SK-N-DZ (cell line): ENCODE measurements at places on chromosomes 16 and 17.

DNA sequence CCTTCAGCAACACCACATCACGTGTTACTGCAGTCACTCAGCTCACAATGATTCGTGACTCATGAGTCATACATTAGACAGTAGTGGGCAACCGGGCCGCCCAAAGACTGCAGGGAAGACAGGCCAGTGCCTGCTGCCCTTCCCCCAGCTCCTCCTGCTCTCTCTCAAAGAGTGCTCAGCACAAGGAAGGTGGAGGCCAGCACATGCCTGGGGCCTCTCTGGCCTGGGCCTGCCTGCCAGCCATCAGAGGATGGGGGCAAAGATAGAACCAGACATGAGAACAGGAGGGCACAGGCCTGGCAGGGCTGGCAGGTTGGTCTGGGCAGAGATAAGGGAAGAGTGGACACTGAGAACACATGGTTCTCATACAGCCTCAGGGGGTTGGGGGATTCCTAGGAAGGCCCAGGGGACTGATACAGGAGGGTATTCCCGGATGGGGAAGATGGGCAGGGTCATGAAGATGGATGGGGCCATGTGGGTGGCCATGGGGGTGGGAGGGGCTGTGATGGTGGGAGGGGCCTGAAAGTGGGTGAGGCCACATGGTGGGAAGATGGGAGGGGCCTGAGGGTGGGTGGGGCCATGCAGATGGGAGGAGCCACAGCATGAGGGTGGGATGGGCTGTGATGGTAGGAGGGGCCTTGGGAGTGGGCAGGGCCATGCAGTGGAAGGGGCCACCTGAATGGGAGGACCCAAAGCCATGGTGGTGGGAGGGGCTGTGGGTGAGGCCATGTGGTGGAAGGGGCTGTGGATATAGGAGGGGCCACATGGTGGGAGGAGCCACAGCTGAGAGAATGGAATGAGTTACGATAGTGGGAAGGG, 29.0 kb downstream of the KATNB1 start:
- DNase-seq, result peak; percentile 67

DNA sequence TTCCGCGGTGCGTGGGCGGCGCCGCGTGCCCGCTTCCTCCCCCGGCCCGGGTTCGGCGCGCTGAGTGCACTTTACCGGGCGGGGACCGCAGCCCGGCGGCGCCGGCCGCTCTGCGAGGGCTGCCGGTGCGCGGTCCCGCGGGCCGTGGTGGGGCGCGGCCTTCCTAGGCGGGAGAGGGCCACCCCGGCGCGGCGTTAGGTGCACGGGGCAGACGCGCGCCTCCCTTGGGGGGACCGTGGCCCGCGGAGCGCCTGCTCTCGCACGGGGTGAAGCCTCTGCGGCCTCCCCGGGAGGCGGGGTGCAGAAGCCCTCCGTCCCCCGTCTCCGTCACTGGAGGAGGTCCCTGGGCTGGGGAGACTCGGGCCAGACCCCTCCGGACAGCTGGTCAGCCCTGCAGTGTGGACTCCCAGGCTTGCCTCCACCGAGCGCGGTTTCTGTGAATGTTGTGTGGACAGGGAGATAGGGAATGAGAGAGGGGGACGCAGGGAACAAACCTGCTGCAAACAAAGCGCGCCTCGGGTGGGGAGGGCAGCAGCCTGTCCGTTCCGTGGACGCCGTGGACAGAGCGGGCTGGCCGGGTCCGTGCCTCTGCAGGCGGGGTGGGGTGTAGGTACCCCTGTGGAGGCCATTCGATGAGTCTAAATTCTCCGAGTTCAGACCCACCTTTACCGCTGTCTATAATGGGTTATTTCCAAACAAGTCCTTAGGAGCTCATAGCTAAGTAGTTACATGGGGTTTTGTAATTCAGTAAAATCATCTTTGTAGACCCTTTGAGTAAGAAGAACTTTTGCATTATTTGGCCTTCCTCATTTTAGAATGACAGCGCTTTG, 721 bp downstream of the TBCD start:
- peak; percentile 42 for DNase-seq

DNA sequence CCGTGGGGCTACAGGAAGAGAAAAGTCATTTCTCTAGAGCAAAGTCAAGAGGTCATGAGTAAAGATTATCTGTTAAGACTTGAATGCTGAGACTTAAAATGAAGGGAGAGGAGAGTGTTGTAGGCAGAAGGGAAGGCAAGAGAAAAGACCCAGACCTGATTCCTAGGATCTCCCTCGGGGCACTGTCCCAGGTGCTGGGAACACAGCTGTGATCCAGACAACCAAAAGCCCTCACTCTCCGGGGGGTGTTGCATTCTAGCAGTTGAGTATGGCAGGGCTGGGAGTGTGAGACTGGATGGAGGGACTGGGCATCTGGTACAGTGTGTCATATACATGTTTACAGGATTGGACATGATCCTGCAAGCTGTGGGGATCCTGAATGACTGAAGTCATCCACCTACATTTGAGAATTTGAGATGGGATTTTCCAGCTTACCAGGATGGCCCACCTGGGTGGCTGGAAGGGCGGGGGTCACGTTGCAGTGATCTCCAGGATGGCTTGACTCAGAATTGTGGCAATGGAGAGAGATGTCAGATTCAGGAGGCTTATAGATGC, 29.1 kb downstream of the ARSG start:
- DNase-seq, result no peak

- DNase-seq, result no peak
Measured at GRCh38 chr17:82155606-82156005, 57.0 kb downstream of the CCDC57 start.

- no peak for DNase-seq
Measured at GRCh38 chr16:65409510-65409909, 287.6 kb upstream of the CDH11 start.

DNA sequence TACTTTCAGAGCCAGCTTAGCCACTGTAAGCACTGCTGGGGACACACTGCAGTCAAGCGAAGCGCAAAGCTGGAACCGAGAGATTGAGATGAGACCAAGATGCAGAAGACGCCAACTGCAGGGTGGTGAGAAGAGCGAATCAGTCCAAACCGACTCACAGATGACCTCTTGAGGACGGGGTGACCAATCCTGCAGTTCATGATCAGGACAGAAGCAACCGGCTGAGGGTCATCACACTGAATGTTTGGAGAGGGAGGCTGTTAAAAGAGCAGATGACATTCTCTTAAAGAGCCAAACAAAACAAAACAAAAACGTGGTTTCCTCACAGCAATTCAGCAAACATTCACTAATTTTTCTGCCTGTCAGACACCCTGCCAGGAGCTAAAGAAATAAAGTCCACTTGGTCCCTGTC, 8.5 kb downstream of the HASPIN start:
- DNase-seq, result peak; percentile 39

GRCh38 chr16:714558-715476, at the start of gene METRN:
Gene METRN (plus strand): TSS chr16:715118. CDS start chr16:715290, 172 bp downstream.
- DNase-seq, result peak; percentile 82

GRCh38 chr17:16243801-16244567, 27.0 kb downstream of the PIGL start:
- DNase-seq, result no peak

- DNase-seq, result no peak
Measured at GRCh38 chr16:56898847-56899246, 33.1 kb upstream of the HERPUD1 start.

GRCh38 chr17:66343531-66344078, 41.2 kb downstream of the PRKCA start:
- DNase-seq, result no peak

- DNase-seq, result no peak
Measured at GRCh38 chr16:78538919-78539318, 439.5 kb downstream of the WWOX start.

- peak; percentile 81 for DNase-seq
Measured at GRCh38 chr17:59329176-59330052, 2.0 kb upstream of the YPEL2 start.

DNA sequence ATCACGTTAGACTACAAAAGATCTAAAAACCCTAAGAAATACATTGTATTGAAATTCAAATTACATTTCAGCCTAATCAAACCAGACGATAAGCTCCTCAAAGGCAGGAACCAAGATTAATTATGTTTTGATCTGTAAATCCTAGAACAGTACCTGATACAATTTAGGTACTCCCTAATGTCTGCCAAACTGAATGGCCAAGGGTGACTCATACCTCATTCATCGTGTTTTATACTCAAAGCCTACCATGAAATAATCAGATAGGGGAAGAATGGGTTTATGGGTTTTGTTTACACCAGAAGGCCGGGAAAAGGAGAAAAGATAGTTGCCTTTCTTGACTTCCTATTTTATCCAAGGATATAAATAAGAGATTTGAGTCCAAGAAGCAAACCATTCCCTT, 19.3 kb downstream of the MMD start:
- DNase-seq, result no peak

- no peak for DNase-seq
Measured at GRCh38 chr17:28078341-28079229, 36.1 kb downstream of the NLK start.

GRCh38 chr17:17315142-17315821, 12.1 kb downstream of the NT5M start:
- no peak for DNase-seq

GRCh38 chr17:12296209-12296625, 275.5 kb downstream of the MAP2K4 start:
- DNase-seq, result no peak

DNA sequence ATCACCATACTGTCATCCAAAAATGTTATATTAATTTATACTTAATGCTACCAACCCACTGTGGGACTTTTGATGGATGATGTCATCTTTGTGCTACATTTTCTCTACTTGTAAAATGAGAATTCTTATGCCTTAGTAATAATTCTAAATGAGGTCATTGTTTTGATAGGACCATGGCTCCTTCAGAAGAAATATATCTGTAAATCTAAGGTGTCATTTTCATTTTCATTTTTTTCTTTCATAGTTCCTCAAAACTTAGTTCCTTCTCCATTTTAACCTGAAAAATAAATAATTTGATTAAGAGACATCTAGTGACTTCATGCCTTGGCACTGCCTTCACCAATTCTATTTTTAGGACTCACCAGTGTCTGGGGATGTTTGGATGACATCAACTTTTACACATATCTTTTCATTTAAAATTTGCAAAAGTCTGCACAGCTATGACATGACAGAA, 48.7 kb downstream of the GPRC5B start:
- DNase-seq, result no peak

DNA sequence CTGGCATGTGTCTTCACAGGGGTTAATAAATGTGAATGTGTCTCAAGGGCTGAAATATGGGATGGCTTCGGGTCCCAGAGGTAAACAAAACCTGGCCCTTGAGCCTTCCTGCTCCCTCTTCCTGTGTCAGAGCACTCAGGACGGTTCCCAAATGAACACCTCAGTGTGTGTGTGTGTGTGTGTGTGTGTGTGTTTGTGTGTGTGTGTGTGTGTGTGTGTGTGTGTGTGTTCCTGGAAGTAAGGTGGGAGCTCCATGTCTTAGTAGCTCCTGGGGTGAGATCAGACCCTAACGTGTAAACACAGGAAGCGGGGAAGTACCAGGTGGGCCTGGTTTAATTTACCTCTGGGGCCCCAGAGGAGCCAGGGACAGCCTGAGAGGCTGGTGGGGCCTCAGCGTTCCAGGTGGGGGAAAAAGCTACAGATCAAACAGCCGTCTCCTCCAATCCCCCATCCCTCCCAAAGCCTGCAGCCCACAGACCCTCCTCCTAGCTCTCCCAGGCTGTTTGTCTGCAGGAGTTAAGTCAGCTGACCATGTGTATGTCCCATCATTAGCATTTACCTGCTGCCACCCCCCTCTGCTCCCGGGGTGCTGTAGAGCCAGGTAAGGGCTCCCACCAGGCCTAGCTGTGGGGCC, 6.1 kb downstream of the KIF19 start:
- no peak for DNase-seq

DNA sequence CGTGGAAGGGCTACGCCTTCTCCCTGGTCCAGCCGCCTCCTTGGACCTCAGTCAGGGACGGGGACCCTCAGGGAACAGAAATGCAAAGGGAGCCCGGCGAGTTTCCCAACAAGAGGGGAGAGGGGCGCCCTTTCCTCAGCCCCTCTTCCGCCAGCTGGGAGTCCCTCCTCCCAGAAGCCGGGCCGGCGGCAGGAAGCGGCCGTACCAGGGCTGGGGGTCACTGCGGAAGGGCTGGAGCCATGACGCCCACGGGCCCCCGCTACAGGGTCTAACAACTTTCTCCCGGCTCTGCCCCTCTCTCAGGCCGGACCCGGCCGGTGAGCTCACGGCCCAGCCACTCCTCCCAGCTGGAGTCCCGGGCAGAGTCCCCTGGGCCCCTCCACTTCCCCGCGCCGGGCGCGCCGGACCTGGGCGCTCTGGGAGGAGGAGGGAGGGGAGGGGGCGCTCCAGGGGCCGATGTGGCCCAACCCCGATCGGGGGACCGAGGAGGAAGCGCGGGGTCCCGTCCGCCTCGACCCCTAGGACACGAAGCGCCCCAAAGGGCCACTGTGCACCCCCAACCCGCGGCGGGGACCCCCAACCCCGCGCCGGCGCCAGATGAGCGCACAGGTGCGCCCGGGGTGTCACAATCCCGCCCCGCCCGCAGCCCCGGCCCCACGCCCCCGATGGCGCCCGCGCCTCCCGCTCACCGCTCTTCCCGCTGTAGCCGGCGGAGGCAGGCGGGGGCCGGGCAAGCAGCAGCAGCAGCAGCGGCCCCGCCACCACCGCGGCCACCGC, 578 bp downstream of the PGAP6 start:
- no peak for DNase-seq

DNA sequence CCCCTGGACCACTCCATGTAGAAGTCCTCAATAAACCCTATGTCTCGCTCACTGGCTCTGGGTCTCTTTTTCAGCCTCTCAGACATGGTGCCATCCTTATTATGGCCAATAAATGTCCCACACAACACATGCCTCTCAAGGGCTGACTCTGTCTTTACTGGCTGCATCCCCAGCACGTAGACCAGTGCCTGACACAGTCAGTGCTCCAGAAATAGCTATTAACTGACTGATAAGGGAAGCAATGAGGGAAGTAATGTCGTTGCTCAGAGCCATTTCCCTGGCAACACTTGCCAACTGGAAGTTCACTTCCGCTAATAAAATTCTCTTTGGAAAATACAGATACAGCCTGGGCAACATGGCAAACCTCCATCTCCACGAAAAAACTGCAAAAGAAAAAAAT, 19.1 kb upstream of the APOH start:
- no peak for DNase-seq

DNA sequence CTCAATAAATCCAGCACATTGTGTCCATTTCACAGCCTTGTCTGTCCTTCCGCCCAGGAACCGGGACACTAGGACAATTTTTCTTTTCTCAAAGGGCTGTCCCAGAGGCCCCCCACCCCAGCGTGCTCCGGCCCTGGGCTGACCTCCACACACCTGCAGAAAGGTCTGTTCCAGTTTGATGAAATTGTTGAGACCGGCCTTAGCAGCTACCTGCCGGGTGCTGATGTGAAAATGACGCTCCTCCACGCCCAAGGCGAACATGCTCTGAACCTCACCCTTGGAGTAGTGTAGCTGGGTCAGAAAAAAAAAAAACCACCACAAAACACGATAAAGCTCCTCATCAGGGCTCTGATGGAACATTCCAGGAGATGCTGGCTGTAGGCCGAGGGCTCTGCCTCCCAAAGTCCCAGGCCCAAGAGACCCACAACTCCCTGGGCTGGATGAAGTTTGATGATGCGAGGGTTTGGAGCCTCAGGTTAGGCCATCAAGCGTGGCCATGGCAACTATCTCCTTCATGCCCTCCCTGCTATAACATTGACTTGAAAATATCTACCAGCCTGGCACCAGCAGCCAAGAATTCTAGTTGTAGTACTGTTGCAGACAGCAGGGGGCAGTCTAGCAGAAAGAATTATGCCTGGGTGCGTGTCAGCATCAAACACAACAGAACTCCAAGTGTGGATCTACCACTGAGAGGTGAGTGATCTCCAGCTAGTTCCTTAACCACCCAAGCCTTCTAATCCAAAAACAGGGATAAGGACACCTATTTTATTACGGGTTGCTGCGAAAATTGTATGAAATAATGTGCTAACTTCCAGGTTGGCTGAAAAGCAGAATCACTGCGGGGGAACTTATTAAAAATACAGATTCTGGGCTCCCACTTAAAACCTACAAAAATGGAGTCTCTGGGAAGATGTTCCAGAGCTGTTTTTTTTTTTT, 62.1 kb downstream of the RMI2 start:
- peak; percentile 65 for DNase-seq
